ENCODE measurements at places on chromosomes 12 and 14. TPM values are rescaled to one million over a fixed set of nuclear protein-coding genes. Genes with fewer than 3 reads are reported as not detected.

GRCh38 chr14:78614593-78614992, 444.4 kb downstream of the NRXN3 start:
- no peak for DNase-seq
- H3K4me1 ChIP-seq = no peaks in the 10 kb centered on the region
- H3K27me3 ChIP-seq = no peaks in the 10 kb centered on the region
- H3K4me3 ChIP-seq = no peak overlapping the region
- no peak overlapping the region for H3K27ac ChIP-seq

- no peaks in the 10 kb centered on the region for H3K27me3 ChIP-seq
- H3K4me3 ChIP-seq = no peak overlapping the region
- H3K36me3 ChIP-seq = no peaks in the 10 kb centered on the region
Observed at GRCh38 chr12:5985471-5985870, 40.4 kb upstream of the ANO2 start.

DNA sequence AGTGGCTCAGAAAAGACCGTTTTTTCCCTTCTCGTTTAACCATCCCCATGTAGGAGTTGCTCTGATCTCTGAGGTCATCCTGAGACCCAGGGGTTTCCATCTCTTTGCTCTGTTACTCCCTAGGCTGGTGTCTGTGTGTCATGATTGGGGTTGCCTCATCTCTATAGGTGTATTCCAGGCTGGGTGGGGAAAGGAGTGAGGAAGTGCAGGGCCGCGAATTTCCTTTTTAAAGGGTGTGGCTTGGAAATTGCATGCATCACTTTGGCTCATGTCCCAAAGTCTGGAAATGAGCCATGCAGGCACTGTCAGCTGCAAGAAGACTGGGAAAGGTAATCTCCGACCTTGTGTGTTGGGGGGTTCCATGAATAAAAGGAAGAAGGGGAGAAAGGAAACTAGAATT, 201.9 kb downstream of the AACS start:
- no peaks in the 10 kb centered on the region for H3K36me3 ChIP-seq
- no peaks in the 10 kb centered on the region for H3K4me1 ChIP-seq
- H3K27ac ChIP-seq = no peak overlapping the region
- no peak overlapping the region for H3K4me3 ChIP-seq
- no peak for DNase-seq
- H3K27me3 ChIP-seq = no peaks in the 10 kb centered on the region

- peak overlapping the region; percentile 73 for H3K27ac ChIP-seq
- H3K4me1 ChIP-seq = peaks cover 30% of the 10 kb centered on the region
- H3K36me3 ChIP-seq = no peaks in the 10 kb centered on the region
- no peak for DNase-seq
Observed at GRCh38 chr12:10365696-10366405, 24.0 kb downstream of the KLRK1 start.

DNA sequence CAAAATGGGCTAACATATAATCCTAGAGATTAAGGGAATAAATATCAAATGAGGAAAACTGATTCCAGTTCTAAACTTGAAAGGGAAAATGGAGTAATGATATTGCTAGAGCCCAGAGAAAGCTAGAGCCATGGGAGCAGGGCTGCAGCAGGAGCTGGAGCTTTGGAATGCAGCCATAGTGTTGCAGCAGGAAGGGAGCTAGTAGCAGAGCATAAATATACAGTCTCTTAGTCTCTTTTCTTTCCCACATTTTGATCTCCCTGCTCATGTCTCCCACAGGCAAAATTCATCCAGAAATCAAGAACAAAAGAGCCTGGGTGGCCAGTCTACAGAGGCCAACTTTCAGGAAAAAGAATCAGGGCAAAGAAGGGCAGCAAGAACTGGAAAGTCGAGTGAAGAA, 253.7 kb downstream of the ATXN7L3B start:
- no peaks in the 10 kb centered on the region for H3K36me3 ChIP-seq
- H3K27ac ChIP-seq = no peak overlapping the region
- H3K4me3 ChIP-seq = no peak overlapping the region
- no peaks in the 10 kb centered on the region for H3K4me1 ChIP-seq

DNA sequence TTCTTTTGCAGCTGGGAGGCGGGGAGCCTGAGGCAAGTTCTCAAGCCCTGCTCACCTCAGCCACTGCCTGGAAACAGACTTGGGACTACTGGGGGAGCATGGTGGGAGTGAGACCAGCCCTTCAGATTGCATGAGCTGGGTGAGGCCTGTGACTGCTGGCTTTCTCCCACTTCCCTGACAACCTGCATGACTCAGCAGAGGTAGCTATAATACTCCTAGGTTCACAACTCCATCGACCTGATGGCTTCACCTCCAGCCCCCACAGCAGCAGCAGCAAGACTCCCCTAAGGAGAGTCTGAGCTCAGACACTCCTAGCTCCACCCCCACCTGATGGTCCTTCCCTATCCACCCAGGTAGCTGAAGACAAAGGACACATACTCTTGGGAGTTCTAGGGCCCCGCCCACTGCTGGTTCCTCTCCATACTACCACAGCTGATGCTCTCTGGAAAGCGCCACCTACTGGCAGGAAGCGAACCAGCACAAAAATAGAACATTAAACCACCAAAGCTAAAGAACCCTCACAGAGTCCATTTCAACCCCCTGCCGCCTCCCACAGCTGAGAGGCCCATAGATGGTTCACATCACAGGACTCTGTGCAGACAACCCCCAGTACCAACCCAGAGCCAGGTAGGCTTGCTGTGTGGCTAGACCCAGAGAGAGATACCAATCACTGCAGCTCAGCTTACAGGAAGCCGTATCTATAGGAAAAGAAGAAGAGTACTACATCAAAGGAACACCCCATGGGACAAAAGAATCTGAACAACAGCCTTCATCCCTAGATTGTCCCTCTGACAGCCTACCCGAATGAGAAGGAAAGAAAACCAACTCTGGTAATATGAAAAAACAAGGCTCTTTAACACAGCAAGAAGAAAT, 68.7 kb downstream of the RPAP3 start:
- no peaks in the 10 kb centered on the region for H3K27me3 ChIP-seq
- no peaks in the 10 kb centered on the region for H3K4me1 ChIP-seq
- no peak for DNase-seq
- no peak overlapping the region for H3K4me3 ChIP-seq
- H3K27ac ChIP-seq = no peak overlapping the region
- H3K36me3 ChIP-seq = no peaks in the 10 kb centered on the region

DNA sequence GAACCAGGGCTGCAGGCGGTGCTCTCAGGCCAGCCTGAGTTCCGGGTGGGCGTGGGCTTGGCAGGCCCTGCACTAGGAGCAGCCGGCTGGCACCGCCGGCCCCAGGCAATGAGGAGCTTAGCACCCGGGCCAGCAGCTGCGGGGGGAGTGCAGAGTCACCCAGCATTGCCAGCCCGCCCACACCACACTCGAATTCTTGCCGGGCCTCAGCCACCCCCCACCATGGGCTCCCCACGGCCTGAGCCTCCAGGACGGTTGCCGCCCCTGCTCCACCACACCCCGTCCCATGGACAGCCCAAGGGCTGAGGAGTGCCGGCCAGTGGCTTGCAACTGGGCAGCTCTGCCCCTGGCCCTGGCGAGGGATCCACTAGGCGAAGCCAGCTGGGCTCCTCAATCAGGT, 453.4 kb downstream of the TMTC2 start:
- no peak for DNase-seq
- H3K36me3 ChIP-seq = no peaks in the 10 kb centered on the region
- no peak overlapping the region for H3K4me3 ChIP-seq
- H3K27ac ChIP-seq = no peak overlapping the region
- H3K4me1 ChIP-seq = no peaks in the 10 kb centered on the region

KERA gene
- 0.22 TPM for polyA plus RNA-seq

CCDC63 gene
- not detected for polyA plus RNA-seq

R3HDM2 gene
- polyA plus RNA-seq = 64.2 TPM

Measured in large intestine (tissue), 12 donors.